ENCODE measurements at places on chromosomes 5 and 9. TPM values are rescaled to one million over a fixed set of nuclear protein-coding genes. Genes with fewer than 3 reads are reported as not detected.

- no peak for DNase-seq
These were observed 10.9 kb downstream of the TMEM8B start for GRCh38 chr9:35839926-35840325.

Gene OSMR
- total RNA-seq: 57.2 TPM

Gene RIMOC1
- 30.9 TPM for total RNA-seq

GRCh38 chr5:78253201-78253600 lies 41.3 kb downstream of the AP3B1 start:
- DNase-seq: peak; percentile 46

DNA sequence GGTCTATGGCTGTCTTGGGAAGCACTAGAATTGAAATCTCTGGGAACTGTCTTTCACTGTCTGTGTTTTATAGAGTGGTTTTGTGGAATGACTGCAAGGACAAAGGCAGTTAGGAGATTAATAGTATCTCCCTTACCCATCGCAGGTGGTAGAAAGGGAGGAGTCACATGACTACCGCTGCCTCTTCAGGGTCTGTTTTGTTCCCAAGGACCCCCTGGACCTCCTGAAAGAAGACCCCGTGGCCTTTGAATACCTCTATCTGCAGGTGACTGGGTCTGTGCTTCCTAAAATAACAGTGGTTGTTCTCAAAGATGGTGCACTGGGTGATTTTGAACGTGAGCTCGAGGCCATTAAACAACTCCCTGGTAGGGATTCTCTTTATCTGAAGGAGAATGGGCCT lies 22.8 kb upstream of the TRMT10B start:
- no peak for DNase-seq

- DNase-seq: peak; percentile 69
These were observed 297.3 kb downstream of the NR3C1 start for GRCh38 chr5:143106174-143106573.

Gene ANKRD18B
- total RNA-seq: not detected

GRCh38 chr5:132665574-132666080 lies 7.7 kb downstream of the IL13 start:
- DNase-seq: no peak

Gene PIP5K1B
- total RNA-seq: not detected

DNA sequence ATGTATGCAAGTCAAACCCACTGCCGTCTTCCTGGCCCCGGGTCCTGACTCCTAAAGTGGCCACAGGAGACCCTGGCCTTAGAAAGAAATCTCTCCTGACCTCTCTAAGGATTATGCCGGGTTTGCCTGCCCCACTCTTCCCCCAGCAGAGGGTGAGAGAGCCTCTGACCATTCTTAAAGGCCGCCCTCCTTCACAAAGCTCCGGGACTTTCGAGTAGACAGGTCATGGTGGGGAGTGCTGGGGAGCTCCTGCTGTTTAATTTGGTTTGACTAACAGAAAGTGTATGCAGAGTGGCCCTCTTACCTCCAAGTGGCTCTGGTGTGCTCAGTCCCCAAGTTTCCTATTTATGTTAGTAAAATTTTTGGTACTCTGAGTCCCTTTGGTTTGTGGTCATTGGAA lies 111.8 kb downstream of the LRRC70 start:
- no peak for DNase-seq

Gene GABRA6
- total RNA-seq: not detected

- peak; percentile 94 for DNase-seq
These were observed 21.7 kb upstream of the SPDL1 start for GRCh38 chr5:169561893-169562292.

Gene BARHL1
- not detected for total RNA-seq

Gene RNF224
- not detected for total RNA-seq

- peak; percentile 71 for DNase-seq
These were observed 92.7 kb downstream of the DAB2IP start for GRCh38 chr9:121744002-121744686.

Gene GRM6
- not detected for total RNA-seq

Gene GBGT1
- total RNA-seq: 0.98 TPM

DNA sequence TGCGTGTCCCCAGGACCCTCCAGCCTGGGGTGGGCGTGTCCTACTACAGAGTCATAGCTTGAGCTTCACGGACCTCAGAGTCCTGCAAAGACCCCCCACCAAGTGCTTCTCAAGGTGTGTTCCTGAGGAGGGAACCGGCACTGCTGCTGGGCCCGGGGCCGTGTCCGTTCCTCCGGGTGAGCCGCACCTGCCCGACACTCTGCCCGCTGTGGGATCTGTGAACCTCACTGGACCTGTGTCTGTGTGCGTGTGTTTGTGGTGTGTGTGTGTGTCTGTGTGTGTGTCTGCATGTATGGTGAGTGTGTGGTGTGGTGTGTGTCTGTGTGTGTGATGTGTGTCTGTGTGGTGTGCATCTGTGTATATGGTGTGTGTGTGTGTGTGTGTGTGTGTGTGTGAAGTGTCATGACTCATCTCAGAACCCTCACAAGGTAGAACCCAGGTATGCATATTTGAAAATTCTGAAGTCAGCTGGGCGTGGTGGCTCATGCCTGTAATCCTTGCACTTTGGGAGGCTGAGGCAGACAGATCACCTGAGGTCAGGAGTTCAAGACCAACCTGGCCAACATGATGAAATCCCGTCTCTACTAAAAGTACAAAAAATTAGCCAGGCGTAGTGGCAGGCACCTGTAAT lies 40.9 kb upstream of the RXRA start:
- no peak for DNase-seq

Gene ACSL6
- not detected for total RNA-seq

DNA sequence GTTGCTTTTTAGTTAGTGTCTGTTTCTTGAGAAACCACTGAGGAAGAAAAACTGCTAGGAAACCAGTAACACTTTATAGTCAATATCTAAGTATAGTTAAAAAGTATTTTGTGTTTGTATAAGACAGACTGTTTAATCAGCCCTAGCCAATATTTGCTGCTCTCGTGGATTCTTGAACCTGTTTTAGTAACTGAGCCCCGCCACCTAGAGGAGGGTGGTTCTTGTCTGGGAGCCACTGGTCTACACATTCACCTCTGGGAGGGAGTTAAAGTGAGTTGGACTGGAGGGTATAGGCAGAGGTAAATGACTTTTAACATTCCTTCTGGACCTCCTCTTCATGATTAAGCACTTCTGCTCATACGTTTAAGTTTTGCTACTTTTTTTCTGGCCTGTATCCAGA lies 117.2 kb downstream of the SPATA31D1 start:
- no peak for DNase-seq

- peak; percentile 69 for DNase-seq
These were observed at the start of gene CDO1 for GRCh38 chr5:115816226-115817081. Gene CDO1, minus strand, starts transcription at chr5:115816659. Its CDS starts 262 bp downstream, at chr5:115816397.

- no peak for DNase-seq
These were observed 1025.4 kb upstream of the ACO1 start for GRCh38 chr9:31359071-31359470.

GRCh38 chr5:181120306-181120705 lies 10.7 kb downstream of the OR2V1 start:
- DNase-seq: no peak

- peak; percentile 80 for DNase-seq
These were observed 2.9 kb upstream of the ICE1 start for GRCh38 chr5:5419291-5420210.

DNA sequence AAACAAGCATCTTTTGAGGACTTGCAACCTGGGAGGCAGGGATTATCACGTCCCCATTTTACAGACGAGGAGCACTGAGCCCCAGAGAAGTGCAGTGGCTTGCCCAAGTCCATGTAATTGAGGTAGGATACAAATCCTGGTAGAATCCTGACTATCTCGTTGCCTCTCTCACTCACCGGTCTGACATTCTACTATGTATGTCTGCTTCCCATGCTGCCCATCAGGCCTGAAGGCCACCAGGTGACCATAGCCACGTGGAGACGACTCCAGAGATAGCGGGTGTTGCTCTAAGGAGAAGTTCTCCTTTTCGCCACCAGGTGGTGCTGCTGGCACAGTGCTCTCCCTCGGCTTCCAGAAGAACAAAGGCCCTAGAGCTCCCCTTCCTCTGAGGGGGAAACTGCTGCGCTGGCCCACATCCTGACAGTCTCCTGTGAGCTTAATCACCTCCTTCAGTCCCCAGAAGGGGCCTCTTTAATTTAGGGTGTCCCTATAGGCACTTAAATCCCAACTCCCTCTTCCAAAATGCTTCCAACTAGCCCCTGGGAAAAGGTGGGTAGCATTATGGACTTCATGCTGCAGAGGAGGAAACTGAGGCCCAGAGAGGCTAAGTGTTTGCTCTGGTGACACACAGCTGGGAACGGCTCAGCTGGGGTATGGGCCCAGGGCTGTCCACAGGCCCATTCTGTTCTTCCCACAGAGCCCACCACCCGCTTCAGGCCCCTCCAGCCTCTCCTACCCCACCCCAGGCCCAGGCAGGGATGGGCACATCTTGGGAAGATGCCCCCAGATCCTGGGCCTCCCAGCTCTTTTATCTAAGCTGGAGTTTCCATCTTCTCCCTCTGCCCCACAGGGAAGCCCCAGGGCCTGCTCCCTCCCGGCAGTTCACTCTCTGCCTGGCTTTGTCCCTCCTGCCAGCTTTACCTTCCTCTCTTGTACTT lies 6.4 kb downstream of the SLC34A1 start:
- peak; percentile 85 for DNase-seq

DNA sequence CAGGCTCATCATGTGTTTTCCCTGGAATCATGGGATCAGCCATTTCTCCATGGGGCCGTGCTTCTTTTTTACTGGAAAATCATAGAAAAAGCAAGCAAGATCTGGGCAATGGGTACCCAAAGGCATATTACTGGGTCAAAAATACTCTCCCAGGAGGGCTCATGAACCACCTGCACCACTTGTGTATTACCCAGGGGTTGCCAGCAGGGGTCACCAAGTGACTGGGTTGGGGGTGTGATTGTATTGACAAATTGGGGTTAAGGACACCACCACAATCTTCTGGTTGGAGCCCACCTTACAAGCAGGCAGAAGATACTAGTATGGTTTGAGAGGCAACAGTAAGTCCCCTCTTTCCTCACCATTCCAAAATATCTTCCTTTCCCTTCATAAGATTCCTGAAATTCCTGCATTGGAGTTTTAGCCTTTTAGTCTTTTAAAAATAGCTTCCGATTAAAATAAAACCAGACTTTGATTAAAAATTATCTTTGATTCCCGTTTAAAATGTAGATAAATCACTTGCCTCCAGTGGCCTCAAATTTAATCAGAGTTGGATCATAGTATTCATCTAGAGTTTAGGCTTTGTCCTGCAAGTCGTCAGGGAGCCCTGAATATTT lies 603.3 kb downstream of the KIF4B start:
- no peak for DNase-seq

- DNase-seq: no peak
These were observed 667.3 kb downstream of the DTWD2 start for GRCh38 chr5:118321081-118321480.

Gene PCDHGA7
- 8.4 TPM for total RNA-seq

Gene PAEP
- total RNA-seq: not detected

DNA sequence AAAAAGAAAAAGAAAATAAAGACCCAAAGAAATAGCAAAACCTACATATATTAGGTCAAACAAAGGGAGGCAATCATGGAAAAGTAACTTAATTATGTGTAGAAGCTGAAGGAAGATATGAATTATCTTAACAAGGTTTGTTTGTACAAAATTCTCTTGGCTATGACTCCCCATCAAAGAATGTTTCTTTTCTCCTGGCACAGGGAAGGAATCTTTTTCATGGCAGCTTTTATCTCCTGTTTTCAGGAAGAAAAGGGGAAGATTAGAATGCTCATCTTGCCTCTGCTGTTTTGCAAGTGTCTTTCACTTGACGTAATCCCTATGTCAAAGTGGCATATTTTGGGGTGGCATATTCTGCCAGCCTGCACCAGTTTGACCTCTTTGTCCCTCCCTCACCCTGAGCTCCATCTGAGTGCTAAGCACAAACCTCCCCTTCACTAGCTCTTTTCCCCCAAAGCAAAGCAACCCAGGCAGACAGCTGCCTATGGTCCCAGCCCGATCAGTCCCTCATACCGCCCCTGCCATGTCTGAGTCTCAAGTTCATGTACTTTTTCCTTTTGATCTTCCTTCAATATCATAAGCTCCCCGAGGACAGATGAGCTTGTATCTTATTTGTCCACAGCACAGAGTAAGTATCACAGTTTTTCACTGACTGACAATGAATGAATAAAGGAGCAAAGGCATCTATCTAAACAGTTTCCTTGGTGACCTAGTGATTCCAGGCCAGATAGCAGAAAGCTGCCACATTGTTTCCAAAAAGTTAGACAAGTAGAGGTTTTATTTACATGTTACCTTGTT lies 242.8 kb upstream of the ANKRD55 start:
- no peak for DNase-seq

GRCh38 chr5:72243706-72244105 lies 76.3 kb downstream of the MRPS27 start:
- DNase-seq: no peak

GRCh38 chr5:146111409-146111808 lies 6.0 kb upstream of the PLAC8L1 start:
- no peak for DNase-seq

GRCh38 chr5:18660511-18660910 lies 1026.3 kb downstream of the TAF11L14 start:
- no peak for DNase-seq

Gene RABGAP1
- 50.3 TPM for total RNA-seq

Gene NOL6
- 25.1 TPM for total RNA-seq

- DNase-seq: no peak
These were observed 25.1 kb upstream of the UBE2QL1 start for GRCh38 chr5:6423327-6424109.

Gene LCN1
- total RNA-seq: not detected

DNA sequence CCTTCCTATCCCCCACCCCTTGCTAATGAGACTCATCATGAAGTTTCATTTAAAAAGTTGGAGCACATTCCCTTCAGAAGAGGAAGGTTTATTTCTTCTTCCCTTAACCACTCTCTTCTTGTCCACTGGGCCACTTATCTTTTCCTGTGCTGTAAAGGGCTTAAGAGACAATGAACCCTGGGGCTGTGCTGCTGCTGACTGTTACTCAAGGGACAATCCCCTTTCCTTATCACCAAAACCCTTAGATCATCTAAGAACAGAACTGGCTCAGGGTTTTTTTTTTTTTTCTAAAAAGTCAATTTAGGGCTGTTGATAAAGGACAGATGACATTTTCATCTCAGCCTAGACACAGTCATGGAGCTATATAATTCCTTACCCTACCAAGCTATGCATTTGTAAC lies 29.6 kb downstream of the CAPSL start:
- DNase-seq: no peak

GRCh38 chr9:106058460-106058859 lies 364.1 kb downstream of the TMEM38B start:
- DNase-seq: no peak

GRCh38 chr5:59548807-59549357 lies 344.6 kb downstream of the PDE4D start:
- DNase-seq: no peak

Gene PAX5
- total RNA-seq: not detected

Gene CNTLN
- 25.8 TPM for total RNA-seq
